HuH-7 (cell line): ENCODE measurements at places on chromosomes 1 and 21.

- no peak for DNase-seq
These were observed 13.0 kb downstream of the FAM20B start for GRCh38 chr1:179038528-179039281.

DNA sequence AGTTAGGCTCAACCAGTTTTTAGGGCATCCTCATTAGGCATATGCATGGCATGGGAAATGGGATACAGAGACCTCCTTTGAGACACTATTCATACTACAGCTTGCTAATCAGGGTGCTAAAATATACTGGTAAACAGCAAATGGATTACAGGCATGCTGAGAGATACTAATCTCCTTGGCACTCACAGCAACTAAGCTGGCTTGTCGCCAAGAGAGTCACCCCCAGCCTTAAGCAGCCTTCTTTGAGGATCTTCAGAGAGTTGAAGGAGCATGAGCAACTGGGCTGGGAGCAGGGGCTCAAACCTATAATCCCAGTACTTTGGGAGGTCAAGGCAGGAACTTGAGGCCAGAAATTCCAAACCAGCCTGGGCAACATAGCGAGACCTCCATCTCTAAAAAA lies 120.1 kb upstream of the NR5A2 start:
- DNase-seq, result no peak

- DNase-seq, result no peak
These were observed 51.2 kb downstream of the XKR8 start for GRCh38 chr1:28010969-28011368.

DNA sequence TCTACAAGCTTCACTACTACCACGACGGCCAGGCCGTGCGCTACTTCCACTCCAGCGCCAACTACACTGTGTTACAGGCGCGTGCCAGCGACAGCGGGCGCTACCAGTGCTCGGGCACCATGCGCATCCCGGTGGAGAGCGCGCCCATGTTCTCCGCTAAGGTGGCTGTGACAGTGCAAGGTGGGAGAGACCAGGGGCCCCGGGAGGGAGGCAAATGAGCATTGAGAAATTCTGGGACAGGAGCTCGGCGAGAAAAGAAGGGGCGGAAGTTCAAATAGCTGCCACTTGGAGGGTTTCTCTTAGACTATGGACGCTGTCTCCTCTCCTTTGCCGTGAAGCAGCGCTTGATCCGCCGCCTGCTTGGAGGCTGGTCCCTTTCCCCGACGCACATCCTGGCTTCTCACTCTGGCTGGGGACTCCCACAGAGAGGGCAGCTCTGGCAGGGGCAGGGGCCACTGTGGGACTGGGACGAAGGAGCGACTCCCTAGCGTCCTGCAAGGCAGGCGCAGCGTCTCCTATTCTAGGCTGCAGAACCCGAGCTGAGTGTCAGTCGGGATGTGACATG lies 4.6 kb downstream of the FCRLB start:
- peak; percentile 29 for DNase-seq

DNA sequence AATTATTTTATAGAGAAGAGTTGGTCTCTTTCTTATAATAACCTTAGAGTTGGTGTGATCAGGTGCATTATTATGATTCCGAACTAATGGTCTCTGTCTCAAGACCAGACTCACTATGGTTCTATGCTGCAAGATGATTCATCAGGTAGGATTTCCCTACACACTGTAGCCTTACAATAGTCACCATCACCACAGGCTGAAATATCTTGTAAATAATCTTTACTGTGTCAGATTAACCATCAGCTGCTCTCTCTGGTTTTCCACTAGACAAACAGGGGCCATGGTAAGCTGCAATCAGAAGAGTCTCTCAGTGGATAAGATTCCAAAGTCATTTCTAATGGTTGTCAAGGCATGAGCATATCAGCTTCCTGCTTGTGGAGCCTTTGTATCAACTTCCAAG lies 4.4 kb upstream of the GBP4 start:
- no peak for DNase-seq

DNA sequence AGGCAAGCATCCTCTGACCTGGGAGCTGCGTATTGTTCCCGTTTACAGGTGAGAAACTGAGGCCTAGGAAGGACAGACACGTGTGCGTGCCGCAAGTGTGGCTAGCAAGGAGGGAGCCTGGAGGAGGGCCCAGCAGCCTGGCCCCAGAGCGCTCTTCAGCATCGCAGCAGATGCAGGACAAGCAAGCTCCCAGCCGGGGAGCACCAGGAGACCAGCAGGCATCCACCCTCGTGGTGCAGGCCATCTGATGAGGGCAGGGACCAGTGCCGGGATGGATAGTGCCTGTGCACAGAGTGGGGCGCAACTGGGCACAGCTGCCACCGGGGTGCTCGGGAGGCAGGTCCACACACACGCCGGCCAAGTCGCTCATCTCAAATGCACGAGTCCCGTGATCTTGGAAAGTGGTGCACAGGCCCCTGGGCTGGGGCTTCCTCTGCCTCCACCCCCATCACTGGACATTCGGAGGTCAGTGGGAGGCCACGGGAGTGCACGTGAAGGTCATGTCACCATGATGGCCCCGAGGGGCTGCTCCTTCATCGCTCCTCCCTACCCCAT lies 55.1 kb downstream of the COL18A1 start:
- no peak for DNase-seq

GRCh38 chr1:22285549-22286396 lies 142.9 kb upstream of the WNT4 start:
- no peak for DNase-seq

DNA sequence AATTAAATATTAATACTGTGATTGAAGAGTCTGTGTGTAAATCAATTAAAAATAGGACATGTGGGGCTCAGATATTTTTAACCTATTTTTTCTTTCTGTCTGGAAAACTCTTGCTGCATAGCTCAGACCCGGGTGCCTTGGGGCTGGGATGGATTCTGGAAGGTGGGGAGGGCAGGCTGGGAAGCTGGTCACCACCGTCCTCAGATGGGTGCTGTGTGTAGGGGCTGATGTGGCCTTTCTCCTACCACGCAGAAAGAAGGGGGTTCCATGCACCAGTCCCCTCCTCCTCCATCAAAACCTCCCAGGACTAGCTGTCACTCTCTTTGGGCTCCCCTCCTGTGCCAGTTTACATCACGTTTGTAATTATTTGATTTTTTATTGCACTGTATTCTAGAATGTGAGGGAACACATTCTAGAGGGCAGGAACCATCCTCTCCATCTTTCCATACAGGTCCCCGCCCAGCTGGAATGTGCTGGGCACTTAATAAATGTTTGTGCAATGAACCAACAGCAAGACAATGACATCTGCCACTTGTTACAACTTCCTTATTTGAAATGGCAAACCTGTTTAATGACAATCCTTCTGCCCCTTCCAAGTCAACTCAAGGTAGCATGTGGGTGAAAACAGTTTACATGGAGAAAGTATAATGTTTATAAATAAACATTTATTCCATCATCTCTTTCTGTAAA lies 104.3 kb downstream of the EDEM3 start:
- DNase-seq, result no peak

DNA sequence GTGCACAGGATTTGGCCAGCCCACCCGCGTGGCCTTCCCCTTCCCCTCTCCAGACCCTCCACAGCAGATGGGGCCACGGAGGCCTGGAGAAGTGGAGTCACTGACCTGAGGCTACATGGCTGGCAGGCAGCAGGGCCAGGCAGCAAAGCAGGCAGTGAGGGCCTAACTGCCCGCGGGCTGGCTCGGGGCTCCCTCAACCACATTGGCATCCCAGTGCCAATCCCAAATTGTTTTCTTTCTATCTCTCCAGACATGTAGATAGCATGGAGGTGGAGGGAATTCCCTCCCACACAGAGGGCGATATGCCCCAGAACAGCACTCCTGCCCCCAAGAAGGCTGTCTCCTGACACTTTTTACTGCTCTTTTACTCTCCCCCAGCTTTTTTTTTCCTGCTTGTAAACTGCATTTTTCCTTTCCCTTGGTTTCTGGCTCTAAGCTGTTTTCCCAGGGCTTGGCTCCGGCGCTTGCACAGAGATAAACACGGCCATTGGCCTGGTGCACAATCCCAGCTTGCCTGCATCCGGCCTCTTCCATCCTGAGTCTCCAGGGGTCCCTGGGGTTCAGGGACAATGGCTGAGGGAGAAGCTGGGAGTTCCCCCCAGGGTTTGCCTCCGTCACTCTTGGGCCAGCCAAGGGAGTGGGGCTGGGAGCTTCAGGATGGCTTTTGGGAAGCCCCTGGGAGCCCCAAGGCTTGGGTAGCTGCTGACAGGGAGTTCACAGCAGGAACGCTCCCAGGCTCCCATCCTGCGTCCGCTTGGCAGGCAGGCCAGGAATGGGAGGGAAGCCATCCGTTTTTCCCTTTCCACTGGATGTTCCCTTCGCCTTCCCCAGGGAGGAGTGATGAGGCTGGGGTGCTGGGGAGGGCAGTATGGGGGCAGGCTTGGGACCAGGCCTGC lies 7.0 kb downstream of the EPHX1 start:
- DNase-seq, result no peak

DNA sequence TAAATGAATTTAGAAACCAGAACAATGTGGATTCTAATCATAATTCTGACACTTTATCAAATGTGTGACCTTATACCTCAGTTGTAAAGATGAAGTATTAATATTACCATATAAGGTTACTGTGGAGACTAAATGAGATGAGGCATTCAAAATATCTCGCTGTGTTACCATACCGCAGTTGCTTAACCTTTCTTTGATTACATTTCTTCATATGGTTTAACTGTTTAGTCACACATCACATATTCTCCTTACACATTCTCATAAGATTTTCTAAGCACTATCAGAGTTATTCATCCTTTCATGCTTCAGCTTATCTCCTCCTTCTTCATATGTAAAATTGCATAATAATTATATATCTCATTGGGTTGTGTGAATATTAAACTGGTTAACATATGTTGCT lies 88.9 kb downstream of the LRRC53 start:
- DNase-seq, result no peak

GRCh38 chr1:53134042-53134485 lies 8.4 kb downstream of the SLC1A7 start:
- no peak for DNase-seq
